ENCODE measurements at places on chromosomes 7 and 10.

- no peak for DNase-seq
Observed at GRCh38 chr7:127920787-127921438, 110.3 kb downstream of the LRRC4 start.

DNA sequence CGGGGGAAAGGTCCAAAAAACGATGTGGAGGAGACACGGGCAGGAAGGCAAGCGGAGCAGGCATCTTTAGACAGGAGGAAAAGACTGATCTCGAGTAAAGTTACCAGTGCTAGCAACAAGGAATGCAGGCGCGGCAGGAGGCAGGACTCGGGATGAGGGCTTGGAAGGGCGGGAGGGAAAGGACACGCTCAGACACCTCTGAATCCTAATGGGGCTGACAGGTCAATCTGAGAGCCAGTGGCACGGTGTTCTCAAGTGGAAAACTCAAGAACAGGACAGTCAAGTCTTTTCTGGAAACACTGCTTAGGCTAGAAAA is 155.3 kb upstream of the COBL start:
- DNase-seq: no peak

- peak; percentile 49 for DNase-seq
Observed at GRCh38 chr7:138785587-138786437, 12.0 kb upstream of the TMEM213 start.

GRCh38 chr10:17209302-17209701 is 7.8 kb upstream of the TRDMT1 start:
- DNase-seq: no peak

GRCh38 chr7:65250216-65250615 is 123.4 kb upstream of the ZNF92 start:
- no peak for DNase-seq

- peak; percentile 59 for DNase-seq
Observed at GRCh38 chr7:116395141-116395791, 104.3 kb upstream of the CAV2 start.

- DNase-seq: no peak
Observed at GRCh38 chr10:30758338-30758737, 128.8 kb upstream of the LYZL2 start.

DNA sequence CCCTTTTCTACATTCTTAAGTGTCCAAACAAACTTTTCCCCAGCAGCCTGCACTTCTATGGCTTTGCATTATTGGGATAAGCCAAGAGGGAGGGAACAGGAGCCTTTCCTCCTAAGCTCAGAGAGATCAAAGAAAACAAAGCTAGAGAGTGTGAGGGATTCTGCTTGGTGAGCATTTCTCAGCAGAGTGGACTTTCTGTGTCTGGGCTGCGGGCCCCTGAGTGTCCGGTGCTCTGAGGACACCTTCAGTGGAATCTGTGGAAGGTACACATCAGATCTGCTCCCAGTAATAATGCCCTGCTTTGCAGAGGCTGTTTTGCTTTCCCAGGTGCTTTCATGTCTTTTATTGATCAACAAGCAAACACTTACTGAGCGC is 50.2 kb downstream of the KCNMA1 start:
- DNase-seq: no peak

GRCh38 chr7:96005271-96005670 is 232.9 kb downstream of the DYNC1I1 start:
- no peak for DNase-seq

DNA sequence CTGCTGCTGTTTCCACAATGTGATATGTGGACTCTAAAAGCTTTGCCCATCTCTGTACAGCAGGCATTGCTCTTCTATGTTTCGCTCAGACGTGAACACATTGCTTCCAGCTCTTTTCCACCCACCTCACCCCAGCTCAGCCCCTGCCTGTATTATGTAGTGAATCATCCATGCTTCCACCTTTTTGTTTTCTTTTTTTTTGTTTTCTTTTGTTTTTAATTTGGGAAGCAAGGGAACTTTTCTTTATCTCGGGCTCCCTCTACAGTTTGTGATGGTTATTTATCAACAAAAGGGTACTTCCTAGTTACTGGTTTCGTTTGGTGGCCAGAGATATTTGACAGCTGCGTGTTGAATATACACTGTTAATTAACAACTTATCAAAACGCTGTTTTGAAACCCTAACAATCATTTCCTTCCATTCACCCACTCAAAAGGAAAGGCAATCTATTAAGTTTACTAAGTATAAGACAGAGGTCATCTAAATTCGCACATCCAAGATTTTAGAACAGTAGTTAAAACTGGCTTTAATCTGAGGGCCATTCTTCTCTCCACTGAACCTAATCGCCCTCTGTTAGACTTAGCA is 127.9 kb upstream of the STK17A start:
- peak; percentile 67 for DNase-seq

DNA sequence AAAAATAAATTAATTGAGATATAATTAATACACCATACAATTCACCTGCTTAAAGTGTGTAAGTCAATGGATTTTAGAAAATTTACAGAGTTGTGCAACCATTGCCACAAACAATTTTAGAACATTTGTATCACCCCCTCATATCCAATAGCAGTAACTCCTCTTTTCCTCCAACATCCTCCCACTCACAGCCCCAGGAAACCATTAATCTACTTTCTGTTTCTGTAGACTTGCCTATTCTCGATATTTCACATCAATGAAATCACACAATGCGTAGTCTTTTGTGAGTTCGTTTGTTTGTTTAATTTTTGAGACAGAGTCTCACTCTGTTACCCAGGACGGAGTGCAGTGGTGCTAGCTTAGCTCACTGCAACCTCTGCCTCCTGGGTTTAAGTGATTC is 13.7 kb upstream of the HERC4 start:
- no peak for DNase-seq

- DNase-seq: no peak
Observed at GRCh38 chr7:79653136-79653631, 199.7 kb upstream of the MAGI2 start.

- DNase-seq: no peak
Observed at GRCh38 chr7:17255926-17256325, 42.5 kb upstream of the AHR start.

- no peak for DNase-seq
Observed at GRCh38 chr10:121080281-121080891, 229.2 kb downstream of the WDR11 start.

DNA sequence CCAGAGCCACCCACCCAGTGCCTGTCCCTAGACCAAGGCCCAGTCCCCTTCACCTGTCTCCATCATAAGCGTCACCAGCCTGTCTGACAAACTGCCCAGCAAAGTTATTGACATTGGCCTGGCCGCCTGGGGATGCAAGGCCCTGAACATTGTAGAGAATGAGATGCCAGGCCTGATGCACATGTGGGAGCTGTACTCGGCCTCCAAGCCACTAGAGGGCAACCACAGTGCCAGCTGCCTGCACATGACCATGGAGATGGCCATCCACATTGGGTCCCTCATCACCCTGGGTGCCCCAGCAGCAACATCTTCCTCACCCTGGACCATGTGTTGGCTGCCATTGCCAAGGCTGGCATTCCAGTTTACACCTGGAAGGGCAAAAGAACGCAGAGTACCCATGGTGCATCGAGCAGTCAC is 63.7 kb upstream of the ANTXRL start:
- DNase-seq: peak; percentile 27

DNA sequence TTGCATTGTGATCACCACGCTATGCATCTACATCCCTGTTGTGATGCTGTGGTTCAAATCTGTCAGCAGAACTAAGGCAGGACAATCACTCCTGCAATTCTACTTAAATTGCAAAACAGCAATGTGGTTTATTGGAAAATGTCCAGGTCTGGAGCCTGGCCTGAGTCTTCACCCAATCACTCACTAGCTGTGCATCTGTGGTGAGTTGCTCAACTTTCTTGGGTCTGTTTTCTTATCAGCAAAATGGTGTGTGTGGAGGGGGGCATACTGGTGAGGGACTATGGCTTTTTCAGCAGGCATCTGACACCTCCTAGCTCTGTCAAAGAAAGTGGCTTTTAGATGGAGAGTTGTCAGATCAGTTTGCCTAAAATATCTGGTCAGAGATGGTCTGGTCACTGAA is 108.3 kb upstream of the FEZF1 start:
- no peak for DNase-seq

DNA sequence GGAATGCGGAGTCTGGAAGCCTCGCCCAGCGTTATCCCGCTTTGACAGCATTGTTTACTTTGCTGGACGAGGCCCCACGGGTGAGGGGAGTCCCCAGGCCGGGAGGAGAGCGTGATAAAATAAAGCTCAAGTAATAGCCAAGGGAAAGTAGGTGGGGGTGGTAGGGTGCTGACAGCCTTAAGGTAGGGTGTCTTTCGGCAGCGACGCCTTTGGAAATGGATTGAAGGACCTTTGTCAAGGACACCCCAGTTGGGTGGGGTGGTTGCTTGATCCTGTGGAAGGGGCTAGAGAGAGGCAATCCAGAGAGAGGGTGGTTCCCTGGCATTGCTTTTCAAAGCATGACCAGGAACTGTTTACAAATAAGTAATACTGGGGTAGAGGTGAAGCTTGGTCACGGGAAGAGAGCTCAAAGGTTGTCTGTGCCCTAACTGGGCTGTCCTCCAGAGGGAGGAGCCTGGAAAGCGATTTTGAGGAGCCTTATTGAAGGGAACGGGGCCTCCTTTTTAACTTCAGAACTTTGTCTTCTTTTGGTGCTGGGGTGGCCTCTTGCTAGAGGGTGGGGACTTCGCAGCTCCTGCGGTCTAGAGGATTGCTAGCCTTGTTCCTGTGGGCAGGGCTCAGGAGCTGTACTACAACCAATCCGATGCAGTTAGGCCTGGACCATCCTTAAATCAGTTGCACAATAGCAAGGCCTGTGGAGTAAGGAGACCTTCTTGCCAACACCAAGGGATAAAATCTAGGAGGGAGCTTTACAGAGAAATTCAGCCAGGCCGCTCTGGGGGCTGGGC is 1.3 kb downstream of the EIF4EBP2 start:
- DNase-seq: peak; percentile 61

GRCh38 chr10:80081801-80082750 is 3.6 kb downstream of the TMEM254 start:
- no peak for DNase-seq

All from H54 (cell line).